ENCODE measurements at places on chromosomes 13 and 19.

- no peak for DNase-seq
Measured at GRCh38 chr13:42651936-42652641, 78.1 kb downstream of the TNFSF11 start.

GRCh38 chr19:31478241-31478640, 129.0 kb upstream of the TSHZ3 start:
- DNase-seq, result no peak

- no peak for DNase-seq
Measured at GRCh38 chr13:75294110-75294509, 187.9 kb downstream of the TBC1D4 start.

DNA sequence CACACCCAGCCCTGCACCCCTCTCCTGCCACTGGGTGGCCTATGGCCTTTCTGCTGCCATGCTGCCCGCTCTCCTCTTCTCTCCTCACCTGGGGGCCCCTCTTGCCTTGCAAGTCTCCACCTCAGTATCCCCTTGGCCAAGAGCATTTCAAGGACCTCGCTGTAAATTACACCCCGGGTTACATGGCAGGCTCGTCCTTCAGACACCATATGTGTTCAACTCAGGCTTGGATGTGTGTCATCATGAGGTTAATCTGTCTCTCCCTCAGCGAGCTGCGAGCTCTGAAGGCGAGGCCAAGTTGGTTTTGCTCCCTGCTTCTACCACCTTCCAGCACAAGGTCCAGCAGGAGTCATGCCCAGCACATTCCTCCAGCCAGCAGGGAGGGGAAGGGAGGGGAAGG, 74.8 kb upstream of the TM9SF2 start:
- DNase-seq, result no peak

DNA sequence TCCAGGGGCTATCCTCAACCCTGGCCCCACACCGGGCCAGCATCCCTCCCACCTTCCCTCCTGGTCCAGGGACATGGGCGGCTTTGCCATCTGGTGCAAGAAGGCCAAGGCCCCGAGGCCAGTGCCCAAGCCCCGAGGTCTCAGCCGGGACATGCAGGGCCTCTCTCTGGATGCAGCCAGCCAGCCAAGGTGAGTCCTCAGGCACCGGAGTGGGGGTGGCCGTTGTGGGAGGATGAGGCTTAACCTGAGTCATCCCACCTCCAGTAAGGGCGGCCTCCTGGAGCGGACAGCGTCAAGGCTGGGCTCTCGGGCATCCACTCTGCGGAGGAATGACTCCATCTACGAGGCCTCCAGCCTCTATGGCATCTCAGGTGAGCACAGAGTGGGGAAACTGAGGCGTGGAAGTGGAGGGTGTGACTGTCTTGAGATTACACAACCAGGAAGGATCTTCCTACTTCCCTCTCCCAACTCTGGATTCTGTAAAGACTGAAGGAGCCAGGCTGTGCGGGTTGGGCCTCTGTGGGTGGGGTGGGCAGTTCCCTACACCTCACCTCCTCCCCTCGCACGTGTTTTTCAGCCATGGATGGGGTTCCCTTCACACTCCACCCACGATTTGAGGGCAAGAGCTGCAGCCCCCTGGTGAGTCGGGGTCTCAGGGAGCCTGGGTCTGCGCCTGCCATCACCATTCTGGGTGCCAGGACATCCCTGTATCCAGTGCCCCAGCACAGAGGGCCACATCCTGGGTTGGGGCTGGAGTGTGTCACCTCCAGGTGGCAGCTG, 3.8 kb downstream of the MVB12A start:
- DNase-seq, result no peak

- DNase-seq, result no peak
Measured at GRCh38 chr13:85277748-85278147, 521.5 kb downstream of the SLITRK6 start.

DNA sequence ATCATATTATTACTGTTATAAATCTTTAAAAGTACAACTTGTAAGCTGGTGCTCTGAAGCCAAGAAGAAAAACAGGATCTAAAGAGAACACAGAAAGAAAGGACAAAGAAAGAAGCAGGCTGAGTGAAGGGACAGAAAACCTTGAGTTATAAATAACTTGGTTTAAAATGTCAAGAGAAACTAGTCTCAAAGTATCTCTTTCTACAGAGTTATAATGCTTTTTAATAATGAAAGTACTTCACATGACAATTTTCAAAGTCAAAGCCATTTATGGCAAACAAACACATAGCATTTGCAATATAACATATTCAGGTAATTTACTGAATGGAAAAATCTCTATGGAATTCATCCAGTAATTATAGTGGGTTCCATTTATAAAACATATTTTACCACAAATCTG, 33.4 kb downstream of the CAB39L start:
- DNase-seq, result no peak

- DNase-seq, result no peak
Measured at GRCh38 chr13:103510007-103510535, 443.9 kb upstream of the SLC10A2 start.

- DNase-seq, result no peak
Measured at GRCh38 chr13:73054712-73055111, 4.1 kb upstream of the KLF5 start.

GRCh38 chr13:68727798-68728197, 1379.8 kb upstream of the ATXN8OS start:
- no peak for DNase-seq

GRCh38 chr13:54980651-54981050, 1952.0 kb downstream of the OLFM4 start:
- DNase-seq, result no peak

DNA sequence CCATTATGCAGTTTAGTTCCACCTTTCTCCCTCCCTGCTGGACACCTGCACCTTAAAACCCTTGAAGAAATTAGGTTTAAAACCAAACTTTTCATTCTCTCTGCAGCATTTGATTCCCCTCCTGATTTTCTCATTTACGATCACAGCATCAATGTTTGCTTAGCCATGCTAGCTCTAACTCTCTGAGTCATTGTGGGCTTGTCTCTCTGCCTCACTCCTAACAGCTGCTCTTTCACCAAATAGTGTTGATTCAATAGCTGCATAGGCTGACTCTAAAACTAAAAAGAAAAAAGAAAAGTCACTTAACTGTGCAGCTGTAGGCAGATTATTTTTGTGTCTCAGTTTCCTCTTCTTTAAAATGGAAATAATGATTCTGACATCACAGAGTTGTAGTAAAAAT, 1124.9 kb downstream of the DIAPH3 start:
- DNase-seq, result no peak

DNA sequence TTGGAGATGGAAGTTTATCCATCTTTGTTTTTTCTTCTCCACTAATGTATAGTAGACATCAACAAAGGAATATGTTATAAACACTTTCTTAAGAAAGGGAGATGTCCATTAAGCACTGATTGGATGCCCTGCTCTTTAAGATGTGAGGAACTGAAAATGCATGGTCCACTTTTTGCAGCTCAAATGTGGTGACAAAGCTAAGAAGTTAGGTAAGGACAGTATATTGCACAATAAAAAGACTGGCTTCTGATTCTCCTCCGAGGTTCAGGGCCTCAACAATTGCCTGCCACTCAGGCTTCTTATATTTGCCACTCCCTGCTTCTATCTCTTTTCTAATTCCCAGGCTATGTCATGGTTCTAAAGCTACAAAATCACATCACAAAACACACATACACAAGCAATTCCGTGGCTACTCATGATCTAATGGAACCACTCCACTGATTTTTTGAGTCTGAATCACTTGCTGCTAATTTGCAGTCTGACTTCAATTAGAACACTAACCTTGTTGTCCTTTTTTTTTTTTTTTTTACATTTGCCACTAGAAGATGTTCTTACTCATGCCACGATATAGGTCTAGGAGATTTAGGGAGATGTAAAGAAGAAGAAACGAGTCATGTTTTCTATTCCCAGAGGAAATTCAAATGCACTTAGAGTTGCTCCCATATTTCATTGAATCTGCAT, 29.6 kb upstream of the TNFSF11 start:
- DNase-seq, result no peak

DNA sequence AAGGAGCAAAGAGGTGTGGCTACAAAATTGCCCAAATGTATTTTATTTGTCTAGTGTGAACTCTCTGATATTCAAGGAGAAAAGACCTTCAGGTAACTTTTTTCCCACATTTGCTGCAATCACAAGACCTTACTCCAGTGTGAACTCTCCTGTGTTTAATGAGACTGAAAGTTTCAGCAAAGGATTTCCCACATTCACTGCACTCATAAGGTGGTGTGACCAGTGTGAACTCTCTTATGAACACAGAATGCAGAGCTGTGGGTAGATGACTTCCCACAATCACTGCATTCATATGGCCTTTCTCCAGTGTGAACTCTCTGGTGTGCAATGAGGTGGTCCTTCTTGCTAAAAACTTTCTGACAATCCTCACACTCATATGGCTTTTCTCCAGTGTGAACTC, 16.4 kb downstream of the ZNF814 start:
- DNase-seq, result no peak

DNA sequence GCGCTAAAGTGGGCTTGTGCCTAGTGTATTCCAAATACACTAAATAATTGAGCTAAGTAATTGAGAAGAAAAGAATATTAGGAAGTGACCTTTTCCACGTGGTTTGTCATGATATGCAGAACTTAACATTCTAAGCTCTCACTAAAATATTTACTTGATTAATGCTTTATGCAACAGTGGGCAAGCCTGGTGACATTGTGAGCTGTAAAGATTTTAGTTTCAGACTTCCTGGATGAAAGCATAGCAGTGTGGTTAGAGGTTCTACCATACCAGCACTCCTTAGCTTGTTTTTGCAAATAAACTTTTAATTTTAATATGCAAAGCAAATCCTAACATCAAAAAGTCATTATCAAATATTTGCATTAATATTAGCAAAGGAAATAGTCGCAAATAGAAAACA, 1065.1 kb upstream of the SPRY2 start:
- DNase-seq, result no peak
